ENCODE measurements at places on chromosomes 12 and 14.

- no peak for DNase-seq
These were observed 1.9 kb downstream of the TMEM253 start for GRCh38 chr14:21102521-21103410.

- peak; percentile 2 for DNase-seq
These were observed 902 bp downstream of the EML5 start for GRCh38 chr14:88791629-88792472.

- DNase-seq = no peak
These were observed 4.2 kb downstream of the AQP5 start for GRCh38 chr12:49965836-49966235.

GRCh38 chr12:39451977-39452376 lies 9.1 kb upstream of the KIF21A start:
- no peak for DNase-seq

- DNase-seq = no peak
These were observed 765.3 kb downstream of the MED13L start for GRCh38 chr12:115511986-115512711.

- DNase-seq = no peak
These were observed 24.3 kb downstream of the CMA1 start for GRCh38 chr14:24483604-24484252.

- no peak for DNase-seq
These were observed 53.7 kb downstream of the CCDC88C start for GRCh38 chr14:91363776-91364523.

GRCh38 chr12:77521508-77522115 lies 309.1 kb upstream of the NAV3 start:
- DNase-seq = no peak

- DNase-seq = no peak
These were observed 15.6 kb upstream of the MCRS1 start for GRCh38 chr12:49583366-49584094.

DNA sequence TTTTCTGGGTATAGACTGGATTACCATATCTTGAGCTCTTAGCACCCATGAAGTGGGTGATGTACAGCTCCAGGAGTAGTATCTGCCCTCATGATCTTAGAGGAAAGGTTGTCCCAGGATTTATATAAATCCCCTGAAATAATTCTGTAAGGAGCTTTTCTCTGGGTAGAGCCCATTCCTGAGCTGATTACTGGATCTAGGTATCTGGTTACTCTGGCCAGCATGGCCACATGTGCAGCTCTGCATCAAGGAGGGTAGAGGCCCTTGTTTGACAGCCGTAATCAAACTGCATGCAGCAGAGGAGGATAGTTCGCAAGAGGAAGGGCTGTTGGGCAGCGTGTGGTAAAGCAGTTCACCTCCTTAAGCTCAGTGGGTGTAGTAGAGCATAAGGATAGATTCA lies 8.5 kb downstream of the COX14 start:
- DNase-seq = no peak

DNA sequence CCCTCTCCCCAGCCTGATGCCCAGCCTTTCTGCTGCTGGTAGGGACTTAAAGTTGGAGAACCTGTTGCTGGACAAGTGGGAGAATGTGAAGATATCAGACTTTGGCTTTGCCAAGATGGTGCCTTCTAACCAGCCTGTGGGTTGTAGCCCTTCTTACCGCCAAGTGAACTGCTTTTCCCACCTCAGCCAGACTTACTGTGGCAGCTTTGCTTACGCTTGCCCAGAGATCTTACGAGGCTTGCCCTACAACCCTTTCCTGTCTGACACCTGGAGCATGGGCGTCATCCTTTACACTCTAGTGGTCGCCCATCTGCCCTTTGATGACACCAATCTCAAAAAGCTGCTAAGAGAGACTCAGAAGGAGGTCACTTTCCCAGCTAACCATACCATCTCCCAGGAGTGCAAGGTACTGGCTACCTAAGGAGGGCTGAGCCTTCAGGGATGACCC lies 1.6 kb downstream of the TSSK4 start:
- DNase-seq = no peak

GRCh38 chr12:87988534-87988933 lies 40.7 kb downstream of the C12orf50 start:
- DNase-seq = no peak

- DNase-seq = no peak
These were observed 38.3 kb upstream of the FRMD6 start for GRCh38 chr14:51613416-51613815.

DNA sequence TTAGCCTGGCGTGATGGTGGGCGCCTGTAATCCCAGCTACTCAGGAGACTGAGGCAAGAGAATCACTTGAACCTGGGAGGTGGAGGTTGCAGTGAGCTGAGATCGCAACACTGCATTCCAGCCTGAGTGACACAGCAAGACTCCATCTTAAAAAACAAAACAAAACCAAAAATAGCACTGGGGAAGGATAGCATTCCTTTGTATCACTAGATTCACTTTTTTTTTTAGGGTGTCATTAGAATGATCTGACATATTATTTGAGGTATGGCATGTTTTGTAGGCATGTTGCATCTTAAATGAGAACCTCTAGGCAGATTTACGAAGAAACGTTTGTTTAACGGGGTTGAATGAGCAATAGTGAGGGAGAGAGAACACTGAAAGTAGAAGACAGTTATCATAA lies 16.8 kb upstream of the FAR2 start:
- no peak for DNase-seq

- DNase-seq = no peak
These were observed 16.7 kb upstream of the CRY1 start for GRCh38 chr12:107109726-107110719.

DNA sequence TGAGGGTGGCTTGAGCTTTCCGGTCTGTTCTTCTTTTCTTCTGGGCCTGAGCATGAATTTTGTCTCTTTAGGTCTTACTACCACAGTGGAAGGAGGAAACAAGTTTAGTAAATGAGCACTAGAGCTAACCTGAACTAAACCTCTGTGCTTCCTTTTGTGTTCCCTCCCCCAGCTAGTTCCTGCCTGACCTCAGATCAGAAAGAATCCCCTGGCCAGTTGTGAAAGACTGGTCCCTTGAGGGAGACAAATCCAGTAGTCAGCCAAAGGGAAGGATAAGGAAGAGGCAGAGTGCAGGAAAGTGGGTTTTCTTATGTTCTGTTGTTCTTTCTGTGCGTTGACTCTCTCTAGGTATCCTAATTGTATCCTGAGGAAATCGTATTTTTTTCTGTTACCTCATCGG lies 17.5 kb downstream of the ZNF664 start:
- no peak for DNase-seq

GRCh38 chr12:108478611-108479206 lies 36.4 kb upstream of the FICD start:
- DNase-seq = no peak

DNA sequence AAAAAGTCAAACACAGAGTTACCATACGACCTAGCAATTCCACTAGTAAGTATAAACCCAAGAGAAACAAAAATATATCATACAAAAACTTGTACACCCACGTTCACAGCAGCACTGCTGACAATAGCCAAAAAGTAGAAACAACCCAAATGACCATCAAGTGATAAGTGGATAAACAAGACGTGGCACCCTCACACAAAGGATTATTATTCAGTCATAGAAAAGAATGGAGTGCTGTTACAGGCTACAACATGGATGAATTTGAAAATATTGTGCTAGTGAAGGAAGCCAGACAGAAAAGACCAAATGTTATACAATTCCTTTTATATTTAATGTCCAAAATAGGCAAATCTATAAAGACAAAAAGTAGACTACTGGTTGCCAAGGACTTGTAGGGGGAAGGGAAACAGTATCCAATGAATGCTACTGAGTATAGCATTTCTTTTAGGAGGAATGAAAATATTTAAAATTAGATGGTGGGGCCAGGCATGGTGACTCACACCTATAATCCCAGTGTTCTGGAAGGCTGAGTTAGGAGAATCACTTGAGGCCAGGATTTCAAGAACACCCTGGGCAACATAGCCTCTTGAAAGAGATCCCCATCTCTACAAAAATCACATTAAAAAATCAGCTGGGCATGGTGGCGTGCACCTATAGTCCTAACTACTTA lies 41.9 kb downstream of the SPTLC2 start:
- no peak for DNase-seq

GRCh38 chr12:71731439-71732356 lies 23.0 kb upstream of the RAB21 start:
- DNase-seq = no peak

GRCh38 chr14:77032491-77032843 lies 4.0 kb upstream of the IRF2BPL start:
- DNase-seq = no peak

DNA sequence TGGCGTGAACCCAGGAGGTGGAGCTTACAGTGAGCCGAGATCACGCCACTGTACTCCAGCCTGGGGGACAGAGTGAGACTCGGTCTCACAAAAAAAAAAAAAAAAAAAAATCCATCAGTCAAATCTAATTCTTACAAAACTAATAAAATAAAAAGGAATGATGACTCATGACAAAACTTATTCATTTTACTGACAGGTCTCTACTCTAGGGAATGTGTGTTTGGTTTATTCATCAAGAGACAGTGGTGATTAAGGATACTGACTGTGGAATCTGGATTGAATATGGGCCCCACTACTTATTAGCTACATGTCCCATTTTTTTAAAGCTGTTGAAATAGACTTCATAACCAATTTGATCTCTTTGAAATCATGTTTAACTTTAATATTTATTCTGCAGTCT lies 29.3 kb upstream of the GAS2L3 start:
- no peak for DNase-seq

DNA sequence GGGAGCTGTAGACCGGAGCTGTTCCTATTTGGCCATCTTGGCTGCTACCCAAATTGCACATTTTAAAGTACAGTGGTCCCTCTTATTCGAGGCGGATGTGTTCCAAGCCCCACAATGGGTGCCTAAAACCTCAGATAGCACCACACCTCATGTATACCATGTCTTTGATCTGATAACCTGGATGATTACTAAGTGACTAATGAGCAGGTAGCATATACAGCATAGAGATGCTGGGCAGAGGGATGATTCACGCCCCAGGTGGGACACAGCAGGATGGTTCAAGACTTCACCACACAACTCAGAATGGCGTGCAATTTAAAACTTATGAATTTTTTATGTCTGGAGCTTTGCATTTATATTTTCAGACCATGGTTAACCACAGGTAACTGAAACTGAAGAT lies 255.0 kb downstream of the AKAP6 start:
- DNase-seq = no peak

GRCh38 chr12:52847335-52848102 lies 1.3 kb downstream of the KRT78 start:
- no peak for DNase-seq

GRCh38 chr12:32761716-32762115 lies 6.0 kb upstream of the YARS2 start:
- no peak for DNase-seq

GRCh38 chr12:25496098-25496587 lies 56.9 kb downstream of the LMNTD1 start:
- DNase-seq = no peak

DNA sequence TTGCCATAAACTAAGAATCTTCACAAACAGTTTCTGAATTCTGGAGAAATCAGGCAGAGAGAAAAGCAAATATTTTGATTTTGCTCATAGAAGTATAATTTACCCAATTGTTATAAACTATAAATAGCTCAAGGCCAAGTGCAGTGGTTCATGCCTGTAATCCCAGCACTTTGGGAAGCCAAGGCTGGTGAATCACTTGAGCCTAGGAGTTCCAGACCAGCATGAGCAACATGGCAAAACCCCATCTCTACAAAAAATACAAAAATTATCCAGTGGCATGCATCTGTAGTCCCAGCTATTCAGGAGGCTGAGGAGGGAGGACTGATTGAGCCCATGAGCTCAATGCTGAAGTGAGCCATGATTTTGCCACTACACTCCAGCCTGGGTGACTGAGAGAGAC lies 19.6 kb upstream of the MMP19 start:
- DNase-seq = no peak

DNA sequence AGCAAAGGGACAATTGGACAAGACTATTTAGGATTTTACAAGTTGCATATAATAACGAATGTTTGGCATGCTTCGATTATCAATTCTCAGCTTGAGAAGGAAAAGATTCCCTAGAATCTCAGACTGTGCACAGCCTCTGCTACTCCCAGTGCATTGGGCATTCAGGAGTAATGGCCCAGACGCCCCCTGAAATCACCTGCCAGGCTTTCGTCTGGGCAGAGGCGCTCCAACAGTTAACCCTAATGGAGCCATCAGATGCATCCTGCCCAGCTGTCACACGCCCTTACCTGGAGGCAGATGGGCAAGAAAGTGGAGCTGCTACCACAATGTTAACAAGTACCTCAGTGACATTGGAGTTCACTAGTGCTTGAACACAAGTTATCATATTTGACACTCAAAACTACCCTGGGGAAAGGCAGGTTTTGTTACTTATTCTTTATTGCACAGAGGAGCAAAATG lies 927 bp upstream of the LRP6 start:
- no peak for DNase-seq

DNA sequence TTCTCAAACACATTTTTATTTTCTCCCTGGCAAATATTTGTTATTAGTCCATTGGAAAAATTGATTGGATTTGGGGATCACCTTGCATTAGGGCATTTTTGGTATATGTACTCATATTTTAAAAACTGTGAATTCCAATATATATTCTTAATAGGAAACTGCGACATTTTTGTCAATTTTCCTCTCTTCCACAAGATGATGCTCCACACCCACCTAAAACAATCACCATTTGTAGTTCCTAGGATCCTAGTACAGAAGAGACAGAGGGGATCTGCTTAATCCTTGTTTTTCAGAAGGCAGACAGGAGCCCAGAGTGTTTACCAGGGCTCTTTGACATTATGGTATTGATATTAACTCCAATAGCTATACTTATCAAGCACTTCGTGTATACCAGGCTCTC lies 22.8 kb upstream of the OASL start:
- no peak for DNase-seq

DNA sequence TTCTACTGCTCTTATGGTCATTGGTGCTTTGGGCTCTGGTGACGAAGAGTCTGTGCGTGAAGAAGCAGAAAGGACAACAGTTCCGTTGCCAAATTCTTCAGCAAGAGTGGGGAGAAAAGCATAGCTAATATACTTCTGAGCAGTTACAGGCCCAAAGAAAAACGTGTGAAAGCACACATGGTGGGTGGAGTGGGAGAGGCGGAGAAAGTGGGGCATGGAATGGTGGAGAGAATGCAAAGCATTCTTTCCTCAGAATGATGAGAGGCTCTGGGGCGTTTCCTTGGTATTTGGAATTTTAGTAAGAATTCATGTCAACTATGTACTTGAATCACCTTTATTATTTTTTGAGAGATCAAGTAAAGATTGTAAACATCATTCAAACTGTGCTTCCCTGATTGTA lies 396.1 kb downstream of the NAV3 start:
- DNase-seq = no peak

DNA sequence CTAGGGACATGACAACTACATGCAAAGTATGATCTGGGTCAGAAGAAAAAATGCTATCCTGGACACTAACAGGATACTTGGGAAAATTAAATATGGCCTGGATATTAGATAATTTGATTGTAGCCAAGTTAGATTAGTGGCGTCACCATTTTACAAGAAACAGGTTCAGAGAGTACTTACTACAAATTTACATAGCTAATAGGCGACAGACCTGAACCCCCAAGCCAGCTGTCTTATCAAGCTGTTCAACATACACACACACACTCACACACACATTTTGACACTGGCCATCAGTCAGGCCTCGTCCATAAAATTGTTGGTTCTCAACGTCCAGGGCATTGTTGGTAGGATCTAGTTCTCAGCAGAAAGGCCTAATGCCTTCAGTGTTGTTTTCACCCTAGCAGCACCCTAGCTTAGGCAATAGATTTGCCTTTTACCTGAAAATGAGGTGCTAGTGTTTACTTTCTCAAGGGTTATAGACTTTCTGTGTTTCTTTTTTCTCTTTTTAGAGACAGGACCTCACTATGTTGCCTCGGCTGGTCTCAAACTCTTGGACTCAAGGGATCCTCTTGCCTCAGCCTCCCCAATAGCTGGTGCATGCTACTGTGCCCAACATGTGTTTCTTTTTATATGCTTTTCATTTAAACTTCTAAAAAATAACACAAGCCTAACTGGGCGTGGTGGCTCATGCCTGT lies 3.3 kb upstream of the C14orf93 start:
- no peak for DNase-seq
